ENCODE measurements at places on chromosomes 4 and X. TPM values are rescaled to one million over a fixed set of nuclear protein-coding genes. Genes with fewer than 3 reads are reported as not detected.

Gene NMU
- 2.6 TPM for total RNA-seq

Gene COL4A6
- total RNA-seq = 2.7 TPM

Gene SORCS2
- total RNA-seq = 2.7 TPM

Gene CXCL5
- total RNA-seq = 48.5 TPM

Gene SHOX
- not detected for total RNA-seq

Gene MGARP
- 0.46 TPM for total RNA-seq

Gene WDR17
- 7.5 TPM for total RNA-seq

Gene HTRA3
- 16.9 TPM for total RNA-seq

Gene SUPT20HL1
- not detected for total RNA-seq

Gene FHL1
- 210 TPM for total RNA-seq

Gene PF4V1
- not detected for total RNA-seq

Gene IL1RAPL1
- total RNA-seq = not detected

Gene BDH2
- total RNA-seq = 99.2 TPM

Gene CT45A2
- not detected for total RNA-seq

Gene MXRA5
- total RNA-seq = 4.4 TPM

Gene RTL3
- 0.28 TPM for total RNA-seq

Gene UGT2A3
- 0.18 TPM for total RNA-seq

Gene FGF5
- total RNA-seq = not detected

Gene PNMA3
- 0.28 TPM for total RNA-seq

Gene TAF1
- 77.4 TPM for total RNA-seq

Gene PRKG2
- total RNA-seq = 4.2 TPM

Gene NHS
- 2.0 TPM for total RNA-seq

Gene CENPVL2
- total RNA-seq = not detected

Gene TEX13D
- not detected for total RNA-seq

Gene CORIN
- total RNA-seq = 0.80 TPM

Gene FAM53A
- 2.8 TPM for total RNA-seq

Gene ARMCX2
- 58.4 TPM for total RNA-seq

Gene PABPC1L2A
- total RNA-seq = not detected

Gene NUP62CL
- total RNA-seq = 13.6 TPM

Gene FREM3
- total RNA-seq = 2.3 TPM

Gene TMEM150C
- 5.4 TPM for total RNA-seq

Gene ZNF718
- total RNA-seq = 27.7 TPM

Gene LUZP4
- total RNA-seq = not detected

Gene FGFRL1
- 31.1 TPM for total RNA-seq

Gene AMOT
- 11.8 TPM for total RNA-seq

Gene SOX3
- 0.09 TPM for total RNA-seq

Gene CYLC1
- not detected for total RNA-seq

Gene COX7B2
- total RNA-seq = not detected

Data from lung (tissue), 17 donors.